Cerebellar cortex (tissue), 1 donor: ENCODE measurements at places on chromosomes 2 and 18.
A peak's percentile ranks its signal among the peaks of the same experiment; 100 is the strongest.

GRCh38 chr2:88016960-88017779 is 823 bp upstream of the RNU2-63P start:
- DNase-seq: peak; percentile 76

- no peak for DNase-seq
Observed at GRCh38 chr2:70934981-70935380, 719 bp upstream of the ATP6V1B1 start.

GRCh38 chr2:43387092-43388062 is 161.0 kb upstream of the ZFP36L2 start:
- no peak for DNase-seq

DNA sequence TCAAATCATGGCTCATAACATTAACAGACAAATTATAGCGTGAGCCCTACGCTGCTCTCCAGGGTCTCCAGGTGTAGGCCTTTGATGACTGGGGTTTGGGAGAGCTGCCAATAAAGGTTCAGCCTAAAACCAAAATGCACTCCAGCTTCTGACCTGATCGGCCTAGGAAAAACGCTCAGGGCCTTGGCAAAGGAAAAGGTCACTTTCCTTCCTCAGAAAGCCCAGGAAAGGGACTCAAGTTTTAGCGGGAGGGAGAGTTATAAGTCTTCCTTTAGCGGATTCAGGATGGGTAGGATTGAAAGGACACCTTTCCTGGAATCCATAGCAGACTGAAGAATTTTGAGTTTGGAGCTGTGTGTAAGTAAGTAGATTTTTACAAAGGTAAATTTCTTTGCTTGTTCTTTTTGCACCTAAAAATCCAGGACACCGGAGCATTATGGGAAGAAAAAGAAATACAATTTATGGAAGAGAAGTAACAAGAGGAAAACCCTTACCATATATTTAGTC is 8.8 kb downstream of the EVX2 start:
- no peak for DNase-seq

- DNase-seq: no peak
Observed at GRCh38 chr2:114436329-114436728, 6.1 kb upstream of the DPP10 start.

DNA sequence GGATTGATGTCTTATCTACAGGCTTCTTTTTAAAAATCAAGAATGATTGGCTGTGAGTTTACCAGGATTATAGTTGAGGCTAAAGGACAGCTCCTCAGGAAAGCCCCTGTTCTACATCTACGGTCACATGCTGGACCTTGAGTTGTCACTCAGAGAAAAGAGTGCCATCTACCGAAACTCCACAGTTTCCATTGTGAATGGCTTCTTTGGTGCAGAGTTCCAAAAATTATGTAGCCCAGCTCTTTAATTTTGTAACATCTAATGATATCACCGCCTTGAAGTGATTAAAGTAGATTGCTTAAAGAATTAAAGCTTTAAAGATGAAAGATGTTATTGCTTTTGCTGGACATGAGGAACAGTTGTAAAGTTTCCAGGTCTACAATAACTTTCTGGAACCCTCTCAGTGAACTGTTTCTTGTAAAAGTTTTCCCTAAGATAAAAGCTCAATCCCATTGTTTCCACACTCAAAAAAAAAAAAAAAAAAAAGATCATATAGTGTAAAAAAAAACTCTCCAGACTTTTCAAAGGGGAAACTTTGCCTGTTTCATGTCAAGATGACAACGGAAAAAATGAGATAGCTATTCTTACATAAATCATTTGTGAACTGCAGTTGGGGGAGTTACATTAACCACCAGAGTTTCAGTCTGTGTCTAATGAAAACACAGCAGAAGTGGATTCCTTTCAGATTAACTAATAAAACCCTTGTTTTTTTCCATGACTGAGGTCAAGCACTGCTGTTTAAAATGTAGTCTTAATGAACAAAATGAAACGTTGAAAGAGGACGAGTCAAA is 4.3 kb downstream of the COL3A1 start:
- DNase-seq: peak; percentile 73

- DNase-seq: no peak
Observed at GRCh38 chr18:48884771-48885170, 66.0 kb downstream of the SMAD7 start.
